ENCODE measurements at places on chromosomes 12 and 14.

GRCh38 chr12:131994589-131994988, 44.8 kb downstream of the EP400 start:
- DNase-seq, result no peak

- DNase-seq, result no peak
Observed at GRCh38 chr12:90112666-90113065, 404.0 kb upstream of the ATP2B1 start.

DNA sequence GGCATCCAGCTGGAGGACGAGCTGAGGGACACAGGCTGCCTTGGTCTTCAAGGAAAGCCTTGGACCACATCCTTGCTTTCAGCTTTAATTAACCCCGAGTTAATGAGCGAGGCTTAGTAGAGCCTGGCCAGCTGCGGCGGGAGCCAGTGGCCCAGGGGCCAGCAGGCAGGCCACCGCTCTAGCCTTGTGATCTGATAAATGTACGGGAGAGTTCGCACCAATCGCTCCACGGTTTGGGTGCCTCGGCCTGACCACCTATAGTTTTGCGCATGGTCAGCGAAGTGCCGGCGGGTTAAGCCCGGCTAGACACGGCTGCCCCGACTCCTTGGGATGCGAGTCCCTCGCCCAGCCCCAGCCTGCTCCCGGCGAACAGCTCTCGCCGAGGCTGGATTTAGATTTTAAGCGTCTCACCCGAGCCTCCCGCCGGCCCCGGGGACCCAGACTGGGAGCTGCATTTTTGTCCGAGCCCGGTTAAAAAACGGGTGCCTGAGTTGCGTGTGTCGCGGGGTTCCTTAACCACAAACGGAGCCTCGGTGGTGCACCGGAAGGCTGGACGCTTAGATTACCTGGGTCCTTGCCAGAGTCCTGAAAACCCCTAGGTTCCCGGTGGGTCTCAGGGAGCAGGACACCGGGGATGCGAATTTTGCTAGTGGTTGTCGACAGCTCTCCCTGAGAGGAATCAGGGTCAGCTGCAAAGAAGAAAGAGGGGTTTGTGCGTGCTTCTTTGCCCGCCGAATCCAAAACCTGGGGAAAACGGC, 2.9 kb upstream of the HOXC12 start:
- no peak for DNase-seq

GRCh38 chr14:104927432-104927816, 2.7 kb downstream of the PLD4 start:
- no peak for DNase-seq

GRCh38 chr14:90168425-90169105, 87.8 kb upstream of the PSMC1 start:
- DNase-seq, result no peak

- DNase-seq, result no peak
Observed at GRCh38 chr12:45234139-45234865, 18.4 kb downstream of the ANO6 start.

DNA sequence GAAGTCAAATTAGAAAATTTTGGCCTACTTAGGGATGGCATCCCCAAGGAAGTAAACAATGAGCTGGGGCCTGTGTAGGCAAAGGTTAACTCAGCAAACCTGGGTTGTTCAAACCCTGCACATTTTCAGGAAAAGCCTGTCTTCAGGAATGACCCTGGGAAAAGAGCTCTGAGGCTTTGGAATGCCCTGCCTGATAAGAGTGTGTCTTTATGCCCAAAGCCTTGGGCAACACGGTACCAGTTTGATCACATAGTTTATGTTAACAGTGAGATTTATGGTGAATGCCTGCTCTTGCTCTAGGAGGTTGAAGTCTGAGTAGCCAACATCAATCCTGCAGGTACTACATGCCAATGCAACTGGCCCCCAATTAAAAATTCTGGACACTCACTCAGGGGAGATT, 28.2 kb upstream of the STAB2 start:
- no peak for DNase-seq

DNA sequence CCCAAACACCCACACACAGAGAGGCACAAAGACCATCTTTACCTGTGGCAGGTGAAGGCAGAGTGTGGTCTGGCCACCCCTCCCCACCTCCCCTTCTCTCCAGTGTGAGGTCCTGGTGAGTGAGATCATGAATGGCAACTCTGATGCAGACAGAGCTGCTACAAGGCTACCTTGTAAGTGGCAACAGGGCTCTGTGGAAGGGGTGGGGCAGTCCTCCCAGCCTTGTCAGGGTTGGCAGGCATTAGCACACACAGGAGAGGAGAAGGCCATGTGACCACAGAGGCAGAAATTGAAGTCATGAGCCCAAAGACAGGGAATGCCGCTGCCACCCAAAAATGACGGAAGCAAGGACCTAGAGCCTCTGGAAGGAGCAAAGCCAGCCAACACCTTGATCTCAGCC, 30.7 kb downstream of the VWF start:
- DNase-seq, result no peak

- peak; percentile 34 for DNase-seq
Observed at GRCh38 chr12:47361389-47362021, 281.7 kb upstream of the AMIGO2 start.

- DNase-seq, result no peak
Observed at GRCh38 chr14:60317609-60318008, 68.6 kb downstream of the PPM1A start.

DNA sequence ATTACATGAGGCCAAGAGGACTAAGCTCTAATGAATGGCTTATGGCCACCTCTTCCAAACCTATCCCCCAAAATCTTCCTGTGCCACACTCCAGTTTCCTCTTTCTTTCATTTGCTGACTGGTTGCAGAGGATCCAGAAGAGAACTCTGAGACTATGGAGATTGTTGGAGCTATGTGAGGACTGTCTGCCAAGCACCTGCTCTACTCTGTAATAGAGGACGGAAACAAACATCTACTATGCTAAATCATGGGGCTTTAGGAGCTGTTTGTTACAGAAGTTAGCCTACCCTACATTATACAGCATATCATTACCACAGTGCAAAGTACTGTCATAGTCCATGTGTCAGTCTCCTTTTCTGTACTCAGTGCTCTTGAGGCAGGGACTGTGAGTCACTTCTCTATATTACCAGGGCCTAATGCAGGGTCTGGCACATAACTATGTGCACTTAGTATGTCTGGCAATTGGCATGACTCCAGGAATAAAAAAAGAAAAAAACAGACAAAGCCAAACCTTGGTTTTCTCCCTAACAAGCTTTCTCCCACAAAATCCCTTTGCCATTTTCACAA, 95.1 kb downstream of the RPAP3 start:
- no peak for DNase-seq

GRCh38 chr12:42309996-42310395, 15.9 kb downstream of the ZCRB1 start:
- no peak for DNase-seq

DNA sequence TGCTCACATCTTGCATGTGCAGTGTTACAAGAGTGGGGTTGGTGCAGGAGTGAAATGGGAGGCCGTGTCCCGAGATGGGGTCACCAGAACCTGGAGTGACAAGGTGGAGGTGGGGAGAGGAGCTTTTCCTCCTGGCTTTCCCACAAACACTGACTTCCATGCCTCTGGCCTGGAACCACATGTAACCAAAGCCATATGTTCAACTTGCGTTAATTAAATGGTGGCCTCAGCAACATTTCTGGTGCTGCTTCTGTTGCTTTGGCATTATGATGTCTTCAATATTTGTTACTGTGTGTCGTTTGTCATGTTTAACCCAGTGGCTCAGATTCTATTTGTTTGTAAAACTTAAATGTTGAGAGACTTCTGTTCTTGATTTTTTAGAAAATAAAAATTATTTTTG, 110.2 kb downstream of the VCPKMT start:
- no peak for DNase-seq

GRCh38 chr12:103556890-103557627, 30.0 kb upstream of the STAB2 start:
- no peak for DNase-seq

DNA sequence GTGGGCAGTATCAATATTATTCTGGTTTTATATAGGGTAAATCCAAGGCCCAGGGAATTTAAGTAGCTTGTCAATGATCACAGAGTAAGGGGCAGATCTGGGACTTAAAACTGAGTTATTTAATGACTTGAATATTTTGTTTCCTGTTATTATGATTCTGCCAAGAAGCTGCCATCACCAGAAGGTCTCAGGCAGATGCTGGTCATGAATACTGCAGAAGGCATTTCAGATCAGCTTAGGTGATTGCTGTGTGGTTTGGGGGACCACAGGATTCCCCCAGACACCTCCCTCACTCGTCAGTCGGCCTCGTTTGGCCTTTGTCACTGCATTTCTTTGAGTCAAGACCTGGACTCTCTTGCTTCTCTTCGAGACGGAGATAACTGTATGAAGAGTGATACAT, 47.7 kb upstream of the EVL start:
- DNase-seq, result no peak

- DNase-seq, result no peak
Observed at GRCh38 chr12:120703311-120703942, 6.8 kb upstream of the UNC119B start.

DNA sequence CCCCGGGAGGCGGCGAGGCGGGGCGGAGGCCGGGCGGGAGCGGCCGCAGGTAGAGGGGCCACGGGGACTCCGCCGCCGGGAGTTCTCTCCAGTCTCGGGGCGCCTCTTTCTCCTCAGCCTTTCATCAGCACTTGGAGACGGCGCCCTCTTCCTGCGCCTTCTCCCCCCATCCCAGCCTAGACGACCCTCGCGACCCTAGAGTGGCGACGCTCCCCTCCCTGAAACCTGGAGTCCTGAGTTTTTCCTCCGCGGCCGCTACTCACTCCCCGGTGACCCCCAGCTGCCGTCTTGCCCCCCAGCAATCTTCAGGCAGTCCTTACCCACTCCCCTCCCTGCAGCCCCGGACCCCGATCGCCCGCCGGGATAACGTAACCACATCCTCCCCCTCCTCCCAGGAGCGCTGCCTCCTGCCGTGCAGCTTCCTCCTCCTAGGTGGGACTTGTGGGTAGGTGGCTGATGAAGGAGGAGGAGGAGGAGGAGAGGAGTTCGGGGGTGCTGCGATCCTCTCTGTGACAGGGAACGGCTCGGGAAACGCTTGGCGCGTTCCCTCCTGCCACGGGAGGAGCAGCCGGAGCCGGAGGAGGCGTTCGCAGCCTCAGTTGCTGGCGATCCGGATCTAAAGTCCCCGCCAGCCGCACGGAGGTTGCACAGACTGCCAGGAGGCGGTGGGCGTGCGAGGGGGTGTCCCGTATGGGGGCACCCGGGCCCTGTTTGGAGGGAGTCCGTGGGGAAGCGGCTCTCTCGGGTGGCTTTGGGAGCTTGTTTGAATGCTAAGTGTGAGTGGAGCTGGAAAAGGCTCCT, 891 bp downstream of the PLEKHA5 start:
- DNase-seq, result peak; percentile 19

- DNase-seq, result no peak
Observed at GRCh38 chr14:92431199-92431725, 82.3 kb upstream of the RIN3 start.

DNA sequence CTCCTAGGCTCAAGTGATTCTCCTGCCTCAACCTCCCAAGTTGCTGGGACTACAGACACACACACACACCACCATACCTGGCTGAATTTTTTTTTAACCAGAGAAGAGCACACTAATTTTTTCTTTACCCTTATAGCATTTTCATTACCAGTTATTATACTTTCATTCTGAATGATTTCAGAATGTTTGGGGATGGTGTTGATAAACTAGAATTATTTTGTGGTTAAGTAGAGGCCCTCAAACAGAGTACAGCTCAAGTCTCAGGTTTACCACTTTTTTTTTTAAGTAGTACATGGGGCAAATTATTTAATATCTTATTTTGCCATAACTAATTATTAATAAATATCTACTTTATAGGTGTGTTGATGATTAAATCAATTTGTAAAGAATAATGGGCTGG, 86.6 kb downstream of the FUT8 start:
- no peak for DNase-seq

DNA sequence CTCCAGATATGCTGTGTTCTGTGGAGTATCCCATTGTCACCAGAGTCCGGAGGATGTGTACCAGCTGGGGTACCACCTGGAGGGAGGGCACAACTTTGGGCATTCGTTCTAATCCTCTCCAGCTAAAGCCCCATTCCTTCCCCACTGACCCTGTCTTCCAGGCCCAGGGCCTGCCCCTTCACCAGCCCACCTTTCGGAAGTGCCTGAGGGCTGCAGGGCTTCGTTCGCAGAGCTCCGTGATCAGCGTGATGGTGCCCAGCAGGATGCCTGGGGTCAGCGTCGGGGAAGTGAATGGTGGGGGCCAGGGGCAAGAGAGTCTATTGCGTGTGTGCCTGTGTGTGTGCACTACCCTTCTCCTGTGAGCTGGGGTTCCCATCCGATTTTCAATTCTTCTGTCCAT, 2.0 kb downstream of the AP1G2 start:
- DNase-seq, result no peak

DNA sequence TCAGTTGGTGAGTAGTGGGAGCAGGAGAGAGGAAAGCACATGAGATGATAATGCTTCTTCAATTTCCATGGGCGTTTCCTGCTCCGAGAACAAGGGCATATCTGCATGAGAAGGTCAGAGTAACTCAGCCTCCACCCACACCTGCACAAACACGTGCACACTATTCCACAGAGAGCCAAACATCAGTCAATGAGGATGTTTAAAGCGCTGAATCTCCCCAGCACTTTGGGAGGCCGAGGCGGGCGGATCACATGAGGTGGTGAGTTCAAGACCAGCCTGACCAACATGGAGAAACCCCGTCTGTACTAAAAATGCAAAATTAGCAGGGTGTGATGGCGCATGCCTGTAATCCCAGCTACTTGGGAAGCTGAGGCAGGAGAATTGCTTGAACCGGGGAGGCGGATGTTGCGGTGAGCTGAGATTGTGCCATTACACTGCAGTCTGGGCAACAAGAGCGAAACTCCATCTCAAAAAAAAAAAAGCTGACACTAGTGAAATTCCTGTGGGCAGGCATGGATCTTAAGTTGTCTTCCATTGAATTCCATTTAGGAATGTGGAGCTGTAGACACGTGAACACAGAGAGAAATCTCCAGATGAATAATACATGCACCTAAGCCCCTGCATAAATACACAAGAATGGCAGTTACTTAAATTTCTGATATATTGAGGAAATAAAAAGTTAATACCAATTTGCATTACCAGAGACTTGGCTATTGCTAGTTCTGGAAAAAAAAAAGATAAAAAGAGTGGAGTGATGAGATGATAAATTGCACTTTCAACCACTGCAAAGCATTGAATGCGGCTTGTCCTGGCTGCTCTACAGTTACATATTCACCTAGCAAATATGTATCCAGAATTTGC, 1097.4 kb upstream of the TMEM132C start:
- DNase-seq, result no peak

DNA sequence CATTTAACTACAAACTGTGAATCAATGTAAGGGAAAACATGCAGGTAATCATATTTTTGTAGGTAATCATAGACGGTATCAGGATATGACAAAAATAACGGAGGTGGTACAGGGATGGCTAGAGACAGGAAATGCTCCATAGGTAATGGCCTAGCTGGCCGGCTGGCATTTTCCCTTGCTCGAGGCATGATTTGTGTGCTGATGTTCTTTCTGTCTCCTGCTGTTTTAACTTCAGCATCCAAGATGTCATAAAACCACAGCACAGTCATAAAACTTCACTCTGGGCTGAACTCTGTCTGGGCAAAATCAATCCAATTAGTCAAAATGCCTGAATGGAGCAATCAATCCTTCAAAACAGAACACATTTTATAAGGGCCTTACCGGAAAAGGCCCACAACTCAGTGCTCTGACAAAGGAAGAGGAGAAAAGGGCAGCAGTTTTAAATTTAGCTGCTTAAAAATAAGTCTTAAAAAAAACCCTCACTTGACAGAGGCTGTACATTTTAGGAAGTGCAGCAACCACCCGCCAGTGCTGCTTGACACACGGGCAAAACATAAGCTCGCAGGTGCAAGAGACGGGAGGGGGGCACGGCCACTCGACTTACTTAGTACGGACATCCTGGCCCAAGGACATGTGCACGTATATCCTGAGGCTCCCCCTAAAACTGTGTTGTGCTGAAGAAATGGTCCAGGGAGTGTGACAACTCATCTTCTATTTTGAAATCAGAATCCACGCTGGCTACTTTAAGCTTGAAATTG, 40.5 kb upstream of the GPR68 start:
- no peak for DNase-seq

Measured in naive thymus-derived CD4-positive, alpha-beta T cell (primary cell).